ENCODE measurements at places on chromosomes 1 and 21.

DNA sequence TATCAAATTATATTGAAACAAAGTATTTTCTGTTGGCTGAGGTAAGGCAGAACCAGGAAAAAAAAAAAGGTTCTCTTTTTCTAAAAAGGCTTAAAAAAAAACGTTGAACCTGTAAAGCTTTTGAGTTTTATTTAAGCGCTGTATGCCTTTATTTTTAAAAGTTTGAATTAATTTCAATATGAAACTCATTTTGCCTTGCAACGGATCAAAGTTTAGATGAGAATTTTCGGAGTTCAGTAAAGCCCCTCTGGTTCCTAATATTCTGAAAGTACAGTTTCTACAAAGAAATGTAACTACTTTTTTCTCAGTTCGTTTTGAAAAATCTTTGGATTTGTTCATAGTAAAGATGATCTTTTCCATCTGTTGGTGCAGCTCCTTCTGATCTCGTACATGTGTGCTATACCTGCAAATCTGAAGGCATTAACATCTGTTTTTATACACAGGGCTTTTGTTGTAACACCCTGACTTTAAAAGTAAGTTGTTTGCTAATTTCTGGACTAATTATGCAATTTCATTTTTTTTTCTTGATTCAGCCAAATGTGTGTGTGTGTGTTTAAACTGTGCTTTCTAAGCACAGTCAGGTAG is 1.7 kb downstream of the ZBTB18 start:
- no peak for DNase-seq

DNA sequence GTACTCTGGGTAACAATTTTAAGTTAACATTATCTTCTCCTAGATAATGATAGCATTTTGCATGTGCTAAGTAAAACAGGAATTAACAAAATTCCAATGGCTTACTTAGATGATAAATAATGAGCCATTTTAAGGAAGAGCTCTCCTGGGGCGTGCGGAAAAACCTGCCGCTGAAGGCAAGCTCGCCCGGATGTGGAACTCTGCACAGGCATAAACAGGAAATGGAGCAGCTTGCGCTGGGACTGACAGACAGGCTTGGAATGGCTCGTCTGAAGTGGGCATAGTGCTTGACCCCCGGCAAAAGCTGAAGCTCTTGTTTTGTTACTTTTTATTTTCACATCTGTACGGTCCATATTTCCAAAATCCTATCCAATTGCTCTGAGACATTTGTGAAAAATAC is 169.2 kb downstream of the ZNF281 start:
- no peak for DNase-seq

- no peak for DNase-seq
Measured at GRCh38 chr1:70941563-70941962, 106.1 kb downstream of the PTGER3 start.

GRCh38 chr1:10529091-10529490 is 54.3 kb downstream of the PEX14 start:
- no peak for DNase-seq

- no peak for DNase-seq
Measured at GRCh38 chr1:196160066-196160795, 448.0 kb downstream of the KCNT2 start.

DNA sequence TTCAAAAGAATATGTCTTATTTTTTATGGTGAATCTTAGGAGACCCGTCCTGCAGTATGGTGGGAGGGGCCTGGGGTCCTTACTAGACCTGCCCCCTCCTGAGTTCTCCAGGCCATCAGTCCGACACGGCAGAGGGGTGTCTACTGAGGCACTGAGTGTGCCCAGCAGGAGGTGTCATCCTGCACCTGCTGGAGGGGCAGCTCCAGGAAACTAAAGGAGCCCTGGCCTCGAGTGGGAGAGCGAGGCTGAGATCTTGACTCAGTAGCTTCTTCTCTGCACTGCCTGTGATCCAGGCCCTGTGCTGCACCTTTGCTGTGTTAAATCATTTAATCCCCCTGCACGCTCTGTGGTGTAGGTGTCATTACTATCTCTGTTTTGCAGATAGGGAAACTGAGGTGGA is 587.7 kb downstream of the PTPRU start:
- DNase-seq = no peak

- no peak for DNase-seq
Measured at GRCh38 chr1:150578272-150579109, 919 bp downstream of the MCL1 start.

GRCh38 chr1:192272732-192273131 is 44.1 kb upstream of the RGS21 start:
- no peak for DNase-seq

DNA sequence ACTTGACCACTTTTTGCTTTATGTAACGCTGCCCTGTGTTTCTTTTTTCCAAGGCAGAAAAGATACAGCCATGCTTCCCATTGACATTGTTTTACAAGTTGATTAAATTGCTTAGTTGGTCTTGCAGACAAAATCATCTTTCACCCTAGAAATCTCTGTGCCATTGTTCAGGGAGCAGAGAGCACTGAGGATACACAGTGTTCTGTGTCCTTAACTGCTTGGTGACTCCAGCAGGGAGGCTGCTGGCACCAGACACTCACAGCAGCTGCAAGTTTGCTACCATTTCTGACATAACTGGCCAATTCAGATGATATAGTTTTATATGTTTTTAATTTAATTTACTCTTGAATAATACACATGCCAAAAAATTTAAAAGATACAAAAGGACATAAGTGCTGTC is 118.7 kb downstream of the RGS2 start:
- no peak for DNase-seq

DNA sequence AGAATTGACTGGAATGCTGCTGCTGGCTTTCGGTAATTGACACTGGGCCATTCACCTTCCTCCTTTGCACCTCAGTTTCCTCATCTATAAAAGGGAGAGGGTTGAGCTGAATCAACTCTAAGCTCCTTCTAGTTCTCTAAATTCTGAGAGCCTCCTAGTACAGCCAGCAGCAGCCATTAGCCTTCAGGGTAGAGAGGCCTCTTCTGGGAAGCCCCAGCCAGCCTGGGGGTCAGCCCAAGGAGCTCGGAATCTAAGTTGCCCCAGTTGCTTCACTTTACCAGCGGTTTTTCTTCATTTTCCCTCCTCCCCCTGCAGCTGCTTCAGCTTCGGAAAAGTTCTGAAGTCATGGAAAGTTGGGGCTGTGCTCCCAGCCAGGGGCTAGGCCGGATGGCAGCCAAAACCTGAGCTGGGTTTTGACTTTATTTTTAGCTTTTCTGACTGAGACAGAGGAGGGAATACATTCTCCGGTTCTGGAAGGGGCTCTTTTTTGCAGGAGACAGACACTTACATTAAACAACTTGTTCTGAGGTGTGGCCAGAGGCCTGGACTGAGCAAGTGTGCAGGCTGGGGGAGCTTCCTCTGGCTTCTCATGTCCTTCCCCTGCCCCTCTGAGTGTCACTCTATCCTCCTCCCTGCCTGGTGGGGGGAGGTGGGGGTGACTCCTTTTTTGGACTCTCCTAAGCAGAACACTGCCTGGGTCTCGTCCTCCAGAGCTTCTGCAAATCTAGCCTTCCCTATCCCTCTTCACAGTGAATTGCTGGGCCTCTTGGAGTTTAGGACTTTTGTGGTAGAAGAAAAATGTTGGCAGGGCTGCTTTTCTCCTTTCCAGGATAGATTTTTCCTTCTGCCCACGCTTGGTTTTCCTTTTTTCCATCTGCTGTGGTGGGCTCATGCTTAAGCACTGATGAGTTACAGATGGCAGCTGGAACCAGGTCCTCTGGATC is 14.4 kb downstream of the LMNA start:
- DNase-seq = no peak

- no peak for DNase-seq
Measured at GRCh38 chr1:224631462-224632115, 15.5 kb downstream of the CNIH3 start.

DNA sequence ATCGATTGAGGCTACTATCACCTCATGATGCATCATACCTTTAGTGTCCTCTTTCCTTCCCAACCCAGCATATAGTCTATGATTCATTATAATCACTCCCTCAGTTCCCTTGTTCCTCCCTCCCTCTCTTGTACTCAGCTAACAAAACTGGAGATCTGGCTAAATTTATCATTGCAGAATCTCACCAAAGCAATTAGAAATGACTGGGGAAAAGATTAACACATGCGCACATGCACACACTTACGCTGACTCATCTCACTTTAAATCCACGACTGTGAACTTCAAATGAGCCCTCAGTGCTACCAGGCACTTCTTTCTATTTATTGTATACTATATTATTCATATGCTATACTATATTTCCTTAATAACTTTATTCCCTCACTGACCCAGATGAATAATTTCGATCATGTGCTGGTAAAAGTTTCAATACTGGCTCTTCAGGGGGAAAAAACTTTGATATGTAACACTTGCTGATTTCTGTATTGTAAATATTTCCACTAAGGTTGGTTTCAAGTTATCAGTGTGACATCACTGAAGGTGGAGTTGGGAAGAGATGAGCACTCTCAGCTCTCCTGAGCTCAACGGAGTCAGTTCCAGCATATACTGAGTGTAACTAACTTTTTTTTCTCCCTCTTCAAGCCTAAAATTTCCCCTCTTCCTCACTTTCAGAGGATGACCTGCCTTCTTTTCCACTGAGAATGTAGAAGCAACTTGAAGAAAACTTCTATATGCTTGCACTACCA is 613.7 kb upstream of the B3GALT2 start:
- DNase-seq = no peak

DNA sequence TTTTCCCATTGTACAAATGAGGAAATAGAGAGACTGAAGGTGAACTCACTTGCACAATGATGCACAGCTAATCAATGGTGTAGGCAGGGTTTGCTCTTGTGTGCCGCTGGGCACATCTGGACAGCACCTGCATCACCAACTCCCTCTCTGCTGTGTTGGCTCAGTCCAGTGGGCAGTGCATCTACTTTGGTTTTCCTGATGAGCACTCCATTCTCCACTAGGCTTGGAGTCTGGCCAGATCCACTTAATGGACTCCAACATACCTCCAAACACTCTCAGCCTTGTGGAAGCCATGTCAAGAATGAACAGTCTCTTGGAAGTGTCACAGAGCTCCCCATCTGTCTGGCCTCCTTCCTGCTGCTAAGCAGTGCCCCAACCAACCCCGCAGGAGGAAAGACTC is 152.2 kb downstream of the HIVEP3 start:
- no peak for DNase-seq
